ENCODE measurements at places on chromosomes 16 and 17.

- no peaks in the 10 kb centered on the region for H3K36me3 ChIP-seq
- H3K4me1 ChIP-seq: peaks cover 62% of the 10 kb centered on the region
- H3K27ac ChIP-seq: peak overlapping the region; percentile 96
- peak overlapping the region; percentile 95 for H3K4me3 ChIP-seq
- DNase-seq: peak; percentile 31
- peaks cover 4% of the 10 kb centered on the region for H3K27me3 ChIP-seq
These were observed 66.8 kb downstream of the KPNA2 start for GRCh38 chr17:68102318-68102758.

DNA sequence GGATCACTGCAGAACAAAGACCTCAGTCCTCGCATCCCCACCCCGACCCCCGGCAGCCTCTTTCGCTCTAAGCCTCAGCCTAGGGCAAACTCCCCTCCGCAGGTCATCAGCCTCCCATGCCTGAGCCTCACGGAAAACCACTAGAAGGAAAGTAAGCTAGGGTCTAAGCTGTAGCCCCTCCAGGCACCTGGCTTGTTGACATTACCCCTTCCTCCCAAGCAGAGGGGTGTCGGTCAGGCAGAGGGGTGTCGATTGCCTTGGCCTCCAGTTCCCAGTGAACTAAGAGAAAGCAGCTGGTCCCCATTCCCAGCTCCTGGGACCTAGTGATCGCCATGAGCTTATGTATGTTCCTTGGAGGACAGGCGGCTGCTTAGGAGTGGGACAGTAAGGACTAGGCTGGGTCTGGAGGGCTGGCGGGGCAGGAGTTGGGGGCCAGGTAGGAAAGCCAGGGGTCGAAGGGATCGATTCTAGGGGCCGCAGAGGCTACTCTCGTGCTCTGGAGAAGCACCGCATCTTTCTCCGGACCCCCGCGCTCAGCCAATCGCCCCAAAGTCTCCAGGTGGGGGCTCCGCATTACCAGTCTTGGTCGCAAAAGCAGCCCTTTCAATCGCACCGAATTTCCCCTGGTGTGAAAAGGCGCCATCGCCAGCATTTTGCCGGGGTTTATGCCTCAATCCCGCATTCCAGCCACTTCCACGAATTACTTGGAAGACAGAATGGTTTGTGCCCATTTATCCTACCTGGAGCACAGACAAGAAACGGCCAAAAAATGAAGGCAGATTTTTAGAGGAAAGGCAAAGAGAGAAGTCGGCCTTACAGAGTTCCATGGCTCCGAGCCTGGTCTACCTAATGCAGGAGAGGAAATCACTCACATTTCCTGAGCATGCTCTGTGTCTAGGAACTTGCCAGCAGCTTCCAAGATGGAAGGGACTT is 21.3 kb upstream of the HOXB13 start:
- DNase-seq: no peak
- peak overlapping the region; percentile 12 for H3K4me3 ChIP-seq
- H3K27ac ChIP-seq: no peak overlapping the region
- peaks cover 42% of the 10 kb centered on the region for H3K27me3 ChIP-seq
- H3K36me3 ChIP-seq: no peaks in the 10 kb centered on the region
- H3K4me1 ChIP-seq: peaks cover 6% of the 10 kb centered on the region

GRCh38 chr16:6447021-6447790 is 885.4 kb upstream of the RBFOX1 start:
- H3K27me3 ChIP-seq: peaks cover 2% of the 10 kb centered on the region
- no peak overlapping the region for H3K27ac ChIP-seq
- H3K4me3 ChIP-seq: no peak overlapping the region
- no peaks in the 10 kb centered on the region for H3K4me1 ChIP-seq

DNA sequence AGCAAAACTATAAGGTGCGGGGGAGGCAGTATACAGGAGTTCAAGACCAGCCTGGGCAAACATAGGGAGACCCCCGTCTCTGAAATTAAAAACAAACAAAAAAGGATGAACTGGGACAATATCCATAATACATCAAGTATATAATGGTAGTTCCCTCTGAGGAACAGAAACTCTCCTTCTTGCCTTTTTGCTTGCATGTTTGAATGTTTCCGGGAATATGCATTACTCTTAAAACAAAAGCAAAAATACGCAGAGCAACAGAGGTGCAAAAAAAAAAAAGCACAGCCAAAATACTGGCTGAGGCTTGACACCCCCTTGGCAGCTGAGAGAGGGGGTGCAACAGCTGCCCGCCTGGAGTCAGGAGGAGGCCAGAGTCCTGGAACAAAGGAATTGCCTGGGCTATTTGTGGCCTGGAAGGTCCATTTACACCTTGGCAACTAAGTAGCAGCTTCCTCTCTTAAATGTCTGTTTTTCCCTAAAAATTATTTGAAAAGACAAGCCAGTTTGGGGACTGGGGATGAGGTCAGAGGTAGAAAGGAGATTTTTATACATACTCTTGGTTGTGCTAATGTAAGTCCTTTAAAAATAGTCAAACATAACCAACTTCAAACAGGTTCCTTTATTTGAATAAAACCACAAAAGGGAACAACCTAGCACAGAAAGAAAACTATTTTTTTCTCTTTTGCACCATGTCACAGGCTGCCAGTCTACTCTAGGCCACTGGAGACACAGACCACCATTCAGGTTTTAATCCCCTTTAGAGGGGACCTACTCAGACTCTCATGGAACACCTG is 19.5 kb downstream of the USP7 start:
- H3K36me3 ChIP-seq: no peaks in the 10 kb centered on the region
- H3K4me3 ChIP-seq: peak overlapping the region; percentile 71
- peak overlapping the region; percentile 58 for H3K27ac ChIP-seq
- no peak for DNase-seq
- H3K27me3 ChIP-seq: peaks cover 4% of the 10 kb centered on the region

DNA sequence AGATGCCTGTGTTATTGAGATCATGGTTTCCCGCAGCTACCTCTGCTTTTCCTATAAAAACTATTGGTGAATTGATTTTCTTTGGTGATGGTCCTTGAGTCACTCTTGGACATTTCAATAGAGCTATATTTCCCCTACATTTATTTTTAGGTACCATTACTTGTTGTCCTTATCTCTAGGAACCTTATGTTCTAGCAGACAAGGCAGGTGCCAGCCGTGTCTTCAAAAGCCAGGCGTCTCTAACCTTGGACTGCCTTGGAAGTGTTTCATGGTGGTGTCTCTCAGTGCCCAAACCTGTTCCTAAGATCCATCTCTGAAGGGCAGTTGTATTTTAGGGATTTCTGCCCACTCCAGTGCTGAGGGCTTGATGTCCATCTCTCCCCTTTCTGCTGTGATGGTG is 77.4 kb upstream of the CLEC18A start:
- peaks cover 31% of the 10 kb centered on the region for H3K36me3 ChIP-seq
- H3K4me3 ChIP-seq: no peak overlapping the region
- no peaks in the 10 kb centered on the region for H3K4me1 ChIP-seq
- H3K27me3 ChIP-seq: peaks cover 2% of the 10 kb centered on the region
- H3K27ac ChIP-seq: no peak overlapping the region

- H3K36me3 ChIP-seq: no peaks in the 10 kb centered on the region
- H3K4me3 ChIP-seq: no peak overlapping the region
- H3K27ac ChIP-seq: no peak overlapping the region
- no peak for DNase-seq
- H3K4me1 ChIP-seq: no peaks in the 10 kb centered on the region
These were observed 496.0 kb downstream of the CDH8 start for GRCh38 chr16:61540216-61540615.

GRCh38 chr17:62754631-62755030 is 53.5 kb downstream of the MARCHF10 start:
- DNase-seq: no peak
- H3K27me3 ChIP-seq: peaks cover 2% of the 10 kb centered on the region
- H3K27ac ChIP-seq: no peak overlapping the region
- no peak overlapping the region for H3K4me3 ChIP-seq

DNA sequence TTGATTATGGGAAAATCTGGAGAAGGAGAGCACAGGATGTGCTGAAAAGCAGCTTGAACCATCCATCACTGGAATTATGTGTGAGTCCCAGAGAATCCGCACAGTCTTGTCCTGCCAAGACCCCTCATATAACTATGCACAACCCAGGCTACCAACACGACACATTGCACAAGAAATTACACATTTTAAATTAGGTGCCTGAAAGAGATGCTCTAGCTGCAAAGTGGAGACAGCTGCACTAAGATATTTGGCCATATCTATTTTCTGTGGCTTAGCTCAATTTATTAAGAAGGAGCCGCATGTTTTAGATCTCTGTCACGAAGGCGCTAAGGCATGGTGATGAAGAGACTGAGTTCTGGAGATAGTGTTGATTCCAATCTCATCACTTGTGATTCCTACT is 1308.4 kb downstream of the CDH8 start:
- no peak overlapping the region for H3K27ac ChIP-seq
- no peaks in the 10 kb centered on the region for H3K36me3 ChIP-seq
- peaks cover 2% of the 10 kb centered on the region for H3K27me3 ChIP-seq
- H3K4me3 ChIP-seq: no peak overlapping the region

DNA sequence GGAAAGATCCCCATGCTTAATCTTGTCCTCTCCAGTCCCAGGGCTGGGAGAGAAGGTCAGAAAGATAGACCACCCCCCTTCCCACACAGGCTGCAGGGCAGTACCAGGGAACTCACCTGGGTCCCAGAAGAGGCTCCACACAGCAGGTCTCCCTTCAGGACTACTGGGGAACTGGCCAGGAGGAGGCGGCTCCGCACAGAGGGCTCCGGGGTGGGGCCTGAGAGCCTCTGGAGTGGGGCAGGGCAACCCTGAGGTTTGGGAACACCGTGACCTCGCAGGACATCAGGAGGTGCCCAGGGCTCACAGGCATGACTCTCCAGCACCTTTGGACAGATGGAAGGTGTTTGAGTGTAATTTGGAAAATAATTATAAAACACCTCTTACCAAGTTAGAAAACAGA is 11.0 kb downstream of the ABCA3 start:
- no peak overlapping the region for H3K27ac ChIP-seq
- no peaks in the 10 kb centered on the region for H3K4me1 ChIP-seq
- no peak overlapping the region for H3K4me3 ChIP-seq
- no peak for DNase-seq

DNA sequence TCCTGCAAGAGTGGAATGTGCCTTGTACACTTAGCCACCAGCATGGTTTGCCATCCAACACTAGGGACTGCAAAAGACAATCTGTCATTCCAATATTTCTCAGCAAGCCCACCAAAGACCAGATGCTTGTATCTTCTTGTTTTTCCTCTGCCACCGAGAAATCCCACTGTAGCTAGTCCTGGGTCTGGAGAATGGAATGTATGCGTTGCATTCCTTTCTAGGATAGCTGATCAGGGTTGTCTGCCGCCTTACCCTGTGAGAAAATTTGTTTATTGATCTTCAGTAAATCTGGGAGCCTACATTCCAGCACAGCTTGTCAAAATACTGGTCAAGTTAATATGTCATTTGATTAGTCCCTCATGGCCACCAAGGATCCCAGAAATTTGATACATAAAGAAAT is 28.1 kb upstream of the ADAMTS18 start:
- H3K4me1 ChIP-seq: no peaks in the 10 kb centered on the region
- peaks cover 6% of the 10 kb centered on the region for H3K27me3 ChIP-seq
- H3K4me3 ChIP-seq: no peak overlapping the region
- no peaks in the 10 kb centered on the region for H3K36me3 ChIP-seq
- no peak for DNase-seq
- no peak overlapping the region for H3K27ac ChIP-seq

- DNase-seq: no peak
- H3K27me3 ChIP-seq: peaks cover 3% of the 10 kb centered on the region
- no peak overlapping the region for H3K27ac ChIP-seq
- peaks cover 18% of the 10 kb centered on the region for H3K4me1 ChIP-seq
- no peaks in the 10 kb centered on the region for H3K36me3 ChIP-seq
These were observed 5.5 kb upstream of the ACSF2 start for GRCh38 chr17:50420419-50421112.

- H3K27me3 ChIP-seq: no peaks in the 10 kb centered on the region
- no peak for DNase-seq
- no peak overlapping the region for H3K27ac ChIP-seq
- peaks cover 2% of the 10 kb centered on the region for H3K4me1 ChIP-seq
- H3K36me3 ChIP-seq: no peaks in the 10 kb centered on the region
- no peak overlapping the region for H3K4me3 ChIP-seq
These were observed 92.2 kb downstream of the IRX3 start for GRCh38 chr16:54194334-54194743.

GRCh38 chr17:42928714-42929496 is 28.3 kb downstream of the G6PC1 start:
- H3K4me1 ChIP-seq: no peaks in the 10 kb centered on the region
- no peaks in the 10 kb centered on the region for H3K27me3 ChIP-seq
- H3K36me3 ChIP-seq: no peaks in the 10 kb centered on the region
- no peak overlapping the region for H3K4me3 ChIP-seq

DNA sequence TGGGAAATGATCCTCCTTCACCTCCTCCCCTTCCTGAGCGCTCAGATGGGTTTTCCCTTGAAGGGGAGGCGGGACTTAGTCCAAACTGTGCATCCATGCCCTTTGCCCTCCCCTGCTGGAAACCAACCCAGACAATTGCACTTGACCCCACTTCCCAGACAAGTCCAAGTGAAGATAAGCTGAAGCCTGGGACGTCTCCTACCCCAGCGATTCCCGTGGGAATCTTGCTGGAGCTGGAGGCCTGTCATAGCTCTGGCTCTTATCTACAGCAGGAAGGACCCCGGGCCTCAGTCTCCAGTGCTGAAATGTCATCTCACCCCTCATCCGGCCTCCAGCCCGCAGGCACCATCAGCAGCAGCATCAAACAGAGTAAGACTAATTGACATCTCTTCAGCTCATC is 6.5 kb upstream of the NGFR start:
- no peak for DNase-seq
- no peaks in the 10 kb centered on the region for H3K4me1 ChIP-seq
- no peaks in the 10 kb centered on the region for H3K36me3 ChIP-seq
- H3K27me3 ChIP-seq: peaks cover 16% of the 10 kb centered on the region

- peak; percentile 96 for DNase-seq
- peaks cover 16% of the 10 kb centered on the region for H3K27me3 ChIP-seq
- peak within 1 kb of the TSS; percentile 93 for H3K4me3 ChIP-seq
- H3K27ac ChIP-seq: peak within 1 kb of the TSS; percentile 98
- peaks cover 48% of the 10 kb centered on the region for H3K4me1 ChIP-seq
These were observed at the start of gene UBB for GRCh38 chr17:16380640-16381495. Gene UBB, plus strand, starts transcription at chr17:16381091. Its CDS starts 817 bp downstream, at chr17:16381908.

DNA sequence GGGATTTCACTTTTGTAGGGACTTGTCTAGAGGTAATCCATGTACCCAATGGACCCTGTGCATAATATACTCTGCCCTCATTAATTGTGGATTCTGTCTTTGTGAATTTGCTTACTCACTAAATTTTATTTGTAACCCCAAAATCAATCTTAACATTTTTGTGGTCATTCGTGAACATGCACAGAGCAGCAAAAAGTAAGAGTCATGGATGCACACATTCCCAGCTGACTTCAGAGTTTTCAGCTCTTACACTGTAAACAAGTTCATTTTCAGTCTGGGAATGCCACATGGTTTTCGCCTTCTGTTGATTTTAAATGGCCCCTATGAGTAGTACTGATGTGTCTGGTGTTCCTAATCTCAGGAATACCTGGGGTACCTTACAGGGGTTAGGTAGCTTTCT is 24.3 kb downstream of the TAC4 start:
- peak overlapping the region; percentile 15 for H3K27ac ChIP-seq
- peaks cover 36% of the 10 kb centered on the region for H3K36me3 ChIP-seq
- DNase-seq: no peak
- H3K4me3 ChIP-seq: no peak overlapping the region
- peaks cover 31% of the 10 kb centered on the region for H3K4me1 ChIP-seq

Data from immature natural killer cell (primary cell).